ENCODE measurements at places on chromosomes 3 and 15. TPM values are rescaled to one million over a fixed set of nuclear protein-coding genes. Genes with fewer than 3 reads are reported as not detected.

The TRPC1 gene
- total RNA-seq, result 3.0 TPM

The PDCD6IP gene
- total RNA-seq, result 211 TPM

The ITIH1 gene
- total RNA-seq, result not detected

The HTR3E gene
- not detected for total RNA-seq

The CCR5 gene
- total RNA-seq, result 85.3 TPM

The TRNT1 gene
- total RNA-seq, result 32.4 TPM

The TMEM158 gene
- not detected for total RNA-seq

The IMPG2 gene
- total RNA-seq, result 0.25 TPM

The DZIP1L gene
- total RNA-seq, result not detected

The CADM2 gene
- not detected for total RNA-seq

The MUC20 gene
- 2.8 TPM for total RNA-seq

The KLHL40 gene
- not detected for total RNA-seq

The BNC1 gene
- not detected for total RNA-seq

The ADAMTS7 gene
- total RNA-seq, result 0.35 TPM

The B3GALNT1 gene
- 3.9 TPM for total RNA-seq

The GLDN gene
- total RNA-seq, result not detected

The SLC22A13 gene
- total RNA-seq, result 0.28 TPM

The TMEM212 gene
- total RNA-seq, result not detected

The CFAP92 gene
- 0.15 TPM for total RNA-seq

The CCR4 gene
- total RNA-seq, result 117 TPM

The DAZL gene
- total RNA-seq, result not detected

The EPHB1 gene
- total RNA-seq, result 1.2 TPM

The SLC30A4 gene
- total RNA-seq, result 3.3 TPM

The CFAP20DC gene
- total RNA-seq, result 2.2 TPM

The EAF2 gene
- total RNA-seq, result 23.7 TPM

The CD86 gene
- 21.7 TPM for total RNA-seq

The CKMT1B gene
- not detected for total RNA-seq

The SMARCC1 gene
- 83.0 TPM for total RNA-seq

The MASP1 gene
- not detected for total RNA-seq

The GNAT1 gene
- not detected for total RNA-seq

The ROPN1 gene
- total RNA-seq, result not detected

The ATP13A4 gene
- 1.7 TPM for total RNA-seq

The FRMD4B gene
- total RNA-seq, result 69.5 TPM

The LIPH gene
- not detected for total RNA-seq

The OR5K2 gene
- not detected for total RNA-seq

The RLBP1 gene
- not detected for total RNA-seq

The C3orf49 gene
- total RNA-seq, result not detected

The CASR gene
- total RNA-seq, result 0.15 TPM
